ENCODE measurements at places on chromosomes 6 and 20.

GRCh38 chr20:50635676-50636600, 55.4 kb downstream of the RIPOR3 start:
- DNase-seq = no peak

GRCh38 chr6:44065443-44066140, 61.7 kb downstream of the MRPL14 start:
- no peak for DNase-seq

GRCh38 chr6:161747506-161747905, 473.6 kb upstream of the AGPAT4 start:
- no peak for DNase-seq

GRCh38 chr6:159461998-159462397, 231.0 kb downstream of the SOD2 start:
- DNase-seq = no peak
